NCI-H2171 treated with DMSO at 0.1 percent for 48 hours (cell line): ENCODE measurements at places on chromosomes 5 and 9.

DNA sequence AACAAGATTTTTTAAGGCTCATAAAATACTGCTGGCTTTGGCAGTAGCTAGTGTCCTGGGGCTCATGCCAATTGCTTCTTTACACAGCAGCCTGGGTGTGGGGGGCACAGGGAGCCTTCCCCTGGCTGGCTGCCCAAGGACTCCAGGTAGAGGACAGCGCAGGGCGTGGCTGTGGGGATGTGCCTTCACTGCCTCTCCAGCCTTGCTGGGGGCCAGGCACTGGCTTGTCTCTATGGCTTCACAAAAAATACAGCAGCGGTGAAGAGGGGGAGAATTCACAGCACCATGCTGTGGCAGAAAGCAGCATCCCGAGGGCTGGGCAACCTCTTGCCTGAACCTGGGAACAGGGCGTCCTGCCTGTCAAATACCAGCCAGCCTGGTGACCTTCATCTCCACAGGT lies 57.4 kb downstream of the DAP start:
- no peak for DNase-seq

DNA sequence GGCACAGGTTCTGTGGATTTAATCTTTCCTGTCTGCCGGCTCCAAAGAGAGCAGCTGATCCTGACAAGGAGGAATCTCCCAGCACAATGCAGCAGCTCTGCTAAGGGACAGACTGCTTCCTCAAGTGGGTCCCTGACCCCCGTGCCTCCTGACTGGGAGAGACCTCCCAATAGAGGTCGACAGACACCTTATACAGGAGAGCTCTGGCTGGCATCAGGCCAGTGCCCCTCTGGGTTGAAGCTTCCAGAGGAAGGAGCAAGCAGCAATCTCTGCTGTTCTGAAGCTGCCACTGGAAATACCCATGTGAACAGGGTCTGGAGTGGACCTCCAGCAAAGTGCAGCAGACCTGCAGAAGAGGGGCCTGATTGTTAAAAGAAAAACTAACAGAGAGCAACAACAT lies 630.2 kb upstream of the FTMT start:
- DNase-seq = no peak

GRCh38 chr9:89407070-89407469 lies 88.8 kb downstream of the SECISBP2 start:
- DNase-seq = no peak

DNA sequence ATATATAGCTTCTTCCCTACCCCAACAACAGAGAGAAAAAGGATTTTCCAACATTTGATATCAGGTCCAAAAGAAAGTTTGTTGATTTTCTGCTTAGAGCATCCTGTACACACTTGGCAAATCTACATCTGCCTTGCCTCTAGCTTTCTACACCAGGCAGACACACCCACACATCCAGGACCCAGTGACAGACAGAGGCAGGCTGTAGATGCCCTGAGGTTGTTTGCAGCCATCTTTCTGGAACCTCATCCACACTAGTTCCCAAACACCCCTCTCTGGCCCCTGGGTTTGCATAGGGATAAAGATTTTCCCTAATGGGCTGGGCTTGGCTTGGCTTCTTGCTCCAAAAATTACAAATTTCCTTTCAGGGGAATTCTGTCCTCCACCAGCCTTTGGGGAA lies 138.2 kb upstream of the FST start:
- no peak for DNase-seq

- DNase-seq = no peak
These were observed 35.7 kb downstream of the DUSP1 start for GRCh38 chr5:172735141-172735831.

DNA sequence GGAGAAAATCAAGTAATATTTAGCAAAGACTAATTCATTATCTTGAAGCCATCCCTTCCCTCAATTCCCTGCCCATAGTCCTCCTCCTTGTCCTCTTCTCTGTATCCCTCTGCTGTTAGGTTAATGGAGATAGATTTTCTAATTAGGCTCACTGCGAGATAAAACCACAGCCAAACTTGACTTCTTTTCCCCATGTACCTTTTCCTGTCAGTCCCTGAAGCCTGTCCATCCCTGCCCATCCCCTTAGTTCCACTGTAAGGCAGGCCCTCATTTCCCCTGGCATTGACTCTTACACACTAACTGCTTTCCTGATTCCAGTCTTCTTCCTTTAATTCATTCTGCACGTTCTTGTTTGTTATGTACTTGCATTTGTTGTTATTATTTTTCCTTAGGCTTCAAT lies 1.2 kb downstream of the TLR4 start:
- DNase-seq = no peak

DNA sequence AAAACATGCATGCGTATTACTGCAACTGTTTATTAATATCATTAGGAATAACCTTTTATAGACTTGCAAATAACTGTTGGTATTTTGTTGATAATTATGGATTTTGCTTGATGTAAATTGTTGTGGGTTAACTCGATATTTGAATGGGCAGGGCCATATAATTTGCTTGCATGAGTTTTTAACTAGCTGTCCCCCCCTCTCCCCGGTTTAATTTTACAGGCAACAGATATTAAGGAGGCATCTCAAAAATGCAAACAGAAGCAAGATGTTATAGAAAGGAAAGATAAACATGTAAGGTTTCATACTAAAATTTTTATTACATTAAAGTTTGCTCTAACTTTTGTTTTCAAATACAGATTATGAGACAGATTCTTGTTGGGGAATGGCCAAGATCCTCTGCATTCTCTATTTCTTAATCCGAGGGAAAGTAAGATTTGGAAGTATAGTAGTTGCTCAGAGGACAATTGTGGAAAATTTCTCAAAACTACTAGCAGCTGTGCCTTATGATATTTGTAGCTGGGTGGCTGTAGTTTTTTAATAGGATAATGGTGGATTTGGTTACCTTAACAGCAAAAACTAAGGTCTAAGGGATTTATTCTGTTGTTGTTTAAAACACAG lies 27.3 kb downstream of the SMC5 start:
- DNase-seq = no peak

DNA sequence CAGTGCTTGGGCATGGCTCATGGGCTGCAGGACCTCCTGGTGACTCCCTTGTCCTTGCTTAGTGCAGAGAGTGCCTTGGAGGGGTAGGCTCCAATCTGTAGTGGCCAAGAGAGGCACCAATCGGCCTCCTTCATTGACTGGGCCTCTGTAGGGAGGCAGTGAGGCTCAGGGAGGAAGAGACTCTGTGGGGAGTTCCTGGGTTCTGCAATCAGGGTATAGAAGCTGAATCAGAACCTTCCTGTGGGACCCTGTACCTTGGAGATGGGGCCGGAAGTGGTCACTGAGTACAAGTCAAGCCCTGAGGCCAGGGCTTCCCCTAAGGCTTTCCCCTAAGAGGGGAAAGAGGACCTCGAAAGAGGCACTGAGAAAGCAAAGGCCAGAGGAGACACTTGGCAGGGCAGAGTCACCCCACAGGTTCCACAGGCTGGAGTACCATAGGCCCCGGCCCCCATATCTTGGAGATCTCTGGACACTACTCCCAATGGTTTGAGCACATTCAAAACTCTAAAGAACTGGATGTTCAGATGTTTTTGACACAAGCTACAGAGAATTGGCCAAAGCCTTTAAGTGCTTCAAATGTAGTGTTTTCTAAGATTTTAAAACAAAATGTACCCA lies 190.5 kb downstream of the HSPA4 start:
- DNase-seq = no peak

DNA sequence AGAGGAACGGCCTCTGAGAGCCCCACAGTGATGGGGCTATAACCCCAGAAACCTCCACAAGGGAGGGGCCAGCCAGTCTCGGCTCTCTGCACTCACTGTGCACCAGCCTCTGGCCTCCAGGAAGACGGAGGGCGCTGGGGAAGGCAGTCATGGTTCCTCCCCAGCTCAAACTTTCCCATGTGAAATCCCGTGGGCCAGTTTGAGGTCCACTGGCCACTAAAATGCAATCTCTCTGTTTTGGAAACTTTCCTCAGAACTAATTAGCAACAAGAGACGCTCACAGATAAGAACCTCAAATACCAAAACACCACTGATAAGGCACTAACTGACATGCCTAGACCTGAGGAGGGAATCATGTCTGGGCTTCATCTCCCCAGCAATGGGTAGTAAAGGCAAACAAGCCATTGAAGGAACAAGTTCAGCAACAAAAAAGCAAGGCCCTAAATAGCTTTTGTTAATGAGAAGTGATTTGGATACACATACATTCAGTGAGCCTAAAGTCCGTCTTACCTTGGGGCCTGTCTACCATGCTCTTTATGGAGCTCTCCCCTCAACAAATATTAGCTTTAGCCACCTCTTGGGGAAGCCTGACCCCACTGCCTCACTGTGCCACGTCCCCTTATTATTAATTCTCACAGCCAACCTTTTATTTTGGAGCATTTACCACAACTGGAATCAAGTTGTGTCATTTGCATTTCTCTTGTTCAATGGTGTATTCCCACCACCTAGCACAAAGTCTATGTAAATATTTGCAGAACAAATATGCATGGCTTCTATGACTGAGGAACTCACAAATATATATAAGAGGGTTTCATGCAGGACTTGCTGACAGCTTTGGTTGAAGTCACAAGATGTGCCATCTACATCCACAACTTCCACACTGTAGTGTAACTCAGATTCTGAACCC lies 56.1 kb upstream of the GLRX start:
- DNase-seq = no peak

GRCh38 chr9:13166996-13167395 lies 112.5 kb downstream of the MPDZ start:
- DNase-seq = peak; percentile 13

- DNase-seq = peak; percentile 39
These were observed 91.8 kb upstream of the DMRT1 start for GRCh38 chr9:749716-750115.

DNA sequence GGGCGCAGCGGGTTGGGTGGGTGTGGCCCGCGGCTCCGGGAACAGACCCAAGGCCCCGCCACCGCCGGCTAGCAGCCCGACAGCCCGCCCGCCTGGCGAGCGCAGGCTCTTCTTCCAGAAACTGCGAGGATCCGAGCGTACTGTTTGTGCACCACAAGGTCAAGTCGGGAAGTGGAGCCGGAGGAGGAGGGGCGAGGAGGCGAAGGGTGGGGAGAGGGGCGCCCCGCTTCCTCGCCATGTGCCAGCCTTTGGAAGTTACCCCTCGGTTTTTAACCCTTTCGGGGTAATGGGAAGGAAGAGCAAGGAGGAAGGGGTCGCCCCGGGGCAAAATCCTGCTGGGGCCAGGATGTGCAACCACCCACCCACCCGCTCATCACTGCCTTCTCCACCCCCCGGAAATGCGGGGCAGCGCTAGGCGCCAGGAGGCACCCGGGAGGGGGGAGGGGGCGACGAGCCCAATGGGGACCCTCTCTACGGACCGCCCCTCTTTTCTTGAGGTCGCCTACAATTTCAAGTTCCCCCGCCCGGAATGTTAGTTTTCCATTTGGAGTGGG lies 1.1 kb upstream of the JADE2 start:
- DNase-seq = peak; percentile 66

GRCh38 chr9:107215381-107215780 lies 67.7 kb upstream of the RAD23B start:
- DNase-seq = no peak

- no peak for DNase-seq
These were observed 13.3 kb downstream of the RBM18 start for GRCh38 chr9:122251351-122251750.

- no peak for DNase-seq
These were observed 79.1 kb upstream of the GOLM1 start for GRCh38 chr9:86178503-86178902.

DNA sequence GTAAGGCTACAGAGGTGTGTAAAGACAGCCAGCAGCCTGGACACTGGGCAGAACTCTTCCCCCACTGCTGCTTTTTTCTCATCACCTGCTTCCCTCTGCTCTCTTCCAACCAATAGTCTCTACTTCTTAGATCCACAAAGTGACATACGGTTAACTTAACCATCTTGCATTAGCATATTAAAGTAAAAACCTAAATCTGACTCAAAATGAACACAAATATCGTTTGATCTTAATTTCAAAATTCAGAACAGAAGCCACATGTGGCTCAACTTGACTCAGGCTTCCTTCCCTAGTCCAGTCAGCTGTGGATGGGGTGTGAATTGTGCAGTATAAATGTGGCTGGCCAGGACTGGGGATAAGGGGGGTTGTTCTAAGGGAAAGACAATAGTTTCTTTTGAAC lies 114.3 kb downstream of the STARD4 start:
- no peak for DNase-seq

- DNase-seq = peak; percentile 75
These were observed 49.9 kb upstream of the GPR151 start for GRCh38 chr5:146565764-146566367.

DNA sequence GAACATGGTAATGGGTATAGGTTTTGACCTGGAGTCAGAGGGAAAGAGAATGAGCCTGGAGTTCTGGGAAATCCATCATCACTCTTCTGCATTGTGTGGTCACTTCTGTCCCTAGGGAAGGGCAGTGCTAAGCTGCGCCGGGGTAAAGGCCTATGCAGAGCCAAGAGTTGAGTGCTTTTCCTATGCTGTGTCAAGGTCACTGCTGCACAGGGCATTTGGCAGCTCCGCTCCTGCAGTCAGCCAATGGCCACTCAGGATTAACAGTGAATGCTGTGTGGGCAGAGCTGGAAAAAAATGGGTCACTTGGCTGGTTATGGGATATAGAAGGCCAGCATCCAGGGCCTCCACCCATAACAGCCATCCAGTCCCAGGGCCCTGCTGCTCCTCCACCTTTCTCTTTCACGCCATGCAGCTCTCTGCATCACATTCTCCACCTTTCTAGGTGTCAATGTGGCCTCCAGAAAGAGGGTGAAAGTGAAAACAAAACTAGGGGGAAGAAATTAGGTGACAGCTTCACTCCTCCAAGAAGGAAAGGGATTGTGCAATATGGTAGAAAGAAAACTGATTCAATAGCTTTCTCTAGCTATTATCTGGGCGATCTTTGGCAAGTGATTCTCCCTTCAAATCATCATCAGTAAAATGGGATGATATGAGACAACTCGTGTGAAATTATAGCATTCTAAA lies 279.3 kb upstream of the ANKRD55 start:
- DNase-seq = no peak

GRCh38 chr5:97124335-97124734 lies 18.1 kb downstream of the LIX1 start:
- no peak for DNase-seq

DNA sequence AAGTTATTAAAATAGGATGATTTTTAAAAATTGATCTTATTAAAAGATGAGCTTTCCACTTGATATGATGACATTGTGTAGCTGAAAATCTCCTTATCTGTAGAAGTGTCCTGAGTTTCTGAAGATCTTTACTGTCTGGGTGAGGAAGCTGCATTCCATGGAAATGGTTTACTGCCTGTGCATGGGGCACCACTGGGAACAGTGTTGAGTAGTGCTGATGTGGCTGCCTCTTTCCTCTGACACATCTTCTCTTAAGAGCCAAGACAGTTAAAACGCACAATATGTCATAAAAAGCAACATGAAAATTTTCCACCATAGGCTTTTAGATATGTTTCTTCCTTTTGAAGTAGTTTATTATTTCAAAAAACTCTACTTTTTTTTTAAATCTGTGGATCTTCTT lies 24.6 kb downstream of the SECISBP2 start:
- DNase-seq = no peak

GRCh38 chr9:108389056-108389455 lies 466.7 kb downstream of the ACTL7B start:
- DNase-seq = no peak
